ENCODE measurements at places on chromosomes 1 and 21. TPM values are rescaled to one million over a fixed set of nuclear protein-coding genes. Genes with fewer than 3 reads are reported as not detected.

The ARTN gene
- 1.0 TPM for total RNA-seq

- no peak overlapping the region for H3K27ac ChIP-seq
- H3K4me1 ChIP-seq = peaks cover 4% of the 10 kb centered on the region
- H3K27me3 ChIP-seq = no peaks in the 10 kb centered on the region
- DNase-seq = no peak
Measured at GRCh38 chr1:171226747-171227370, 21.4 kb upstream of the FMO1 start.

- no peaks in the 10 kb centered on the region for H3K36me3 ChIP-seq
- no peak overlapping the region for H3K4me3 ChIP-seq
- peak; percentile 86 for DNase-seq
- peak overlapping the region; percentile 79 for H3K27ac ChIP-seq
- no peaks in the 10 kb centered on the region for H3K27me3 ChIP-seq
Measured at GRCh38 chr1:16175610-16176553, 20.0 kb upstream of the EPHA2 start.

DNA sequence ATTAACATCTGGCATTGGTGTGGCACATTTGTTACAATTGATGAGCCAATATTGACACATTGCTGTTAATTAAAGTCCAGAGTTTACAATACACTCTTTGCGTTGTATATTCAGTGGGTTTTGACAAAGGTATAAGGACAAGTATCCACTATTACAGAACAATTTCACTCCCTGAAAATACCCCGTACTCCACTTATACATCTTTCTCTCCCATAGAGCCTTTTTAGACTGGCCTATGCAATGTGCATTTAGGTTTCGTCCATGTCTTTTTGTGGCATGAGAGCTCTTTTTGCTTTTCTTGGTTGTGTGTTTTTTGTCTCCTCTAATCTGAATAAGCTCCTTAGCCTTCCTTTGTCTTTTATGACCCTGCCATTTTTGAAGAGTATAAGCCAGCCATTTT is 40.6 kb upstream of the TSNAX start:
- DNase-seq = no peak
- no peaks in the 10 kb centered on the region for H3K27me3 ChIP-seq
- no peaks in the 10 kb centered on the region for H3K36me3 ChIP-seq
- H3K4me3 ChIP-seq = no peak overlapping the region
